ENCODE measurements at places on chromosomes 1 and 21.

DNA sequence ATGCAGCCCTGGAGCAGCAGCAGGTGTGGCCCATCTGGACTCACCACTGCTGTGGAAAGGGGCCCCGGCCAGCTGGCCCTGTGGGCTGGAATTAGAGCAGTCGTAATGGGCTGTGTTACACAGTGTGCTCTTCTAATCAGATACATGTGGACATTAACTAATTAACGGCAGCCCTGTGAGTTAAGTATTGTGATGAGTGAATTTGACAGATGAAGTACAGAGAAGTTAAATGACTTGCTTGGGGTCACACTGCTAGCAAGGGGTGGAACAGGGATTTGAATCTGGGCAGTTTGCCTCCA is 58.6 kb downstream of the MDM4 start:
- DNase-seq = no peak

GRCh38 chr21:41361053-41361785 is 608 bp upstream of the MX2 start:
- no peak for DNase-seq

GRCh38 chr1:12616709-12617373 is 1.2 kb downstream of the DHRS3 start:
- DNase-seq = peak; percentile 48

DNA sequence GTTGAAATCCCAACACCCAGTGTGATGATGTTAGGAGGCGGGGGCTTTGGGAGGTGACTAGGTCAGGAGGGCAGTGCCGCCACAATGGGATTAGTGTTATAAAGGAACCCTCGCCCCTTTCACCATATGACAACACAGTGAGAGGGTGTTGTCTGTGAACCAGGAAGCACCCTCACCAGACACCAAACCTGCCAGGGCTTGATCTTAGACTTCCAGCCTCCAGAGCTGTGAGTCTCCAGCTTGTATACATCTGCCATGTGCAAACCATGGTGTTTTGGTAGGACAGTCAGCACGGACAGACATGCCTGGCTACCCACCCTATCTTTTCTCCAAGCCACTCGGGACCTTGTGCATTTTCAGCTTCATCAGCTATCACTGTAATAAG is 4.0 kb downstream of the TRIM11 start:
- no peak for DNase-seq

DNA sequence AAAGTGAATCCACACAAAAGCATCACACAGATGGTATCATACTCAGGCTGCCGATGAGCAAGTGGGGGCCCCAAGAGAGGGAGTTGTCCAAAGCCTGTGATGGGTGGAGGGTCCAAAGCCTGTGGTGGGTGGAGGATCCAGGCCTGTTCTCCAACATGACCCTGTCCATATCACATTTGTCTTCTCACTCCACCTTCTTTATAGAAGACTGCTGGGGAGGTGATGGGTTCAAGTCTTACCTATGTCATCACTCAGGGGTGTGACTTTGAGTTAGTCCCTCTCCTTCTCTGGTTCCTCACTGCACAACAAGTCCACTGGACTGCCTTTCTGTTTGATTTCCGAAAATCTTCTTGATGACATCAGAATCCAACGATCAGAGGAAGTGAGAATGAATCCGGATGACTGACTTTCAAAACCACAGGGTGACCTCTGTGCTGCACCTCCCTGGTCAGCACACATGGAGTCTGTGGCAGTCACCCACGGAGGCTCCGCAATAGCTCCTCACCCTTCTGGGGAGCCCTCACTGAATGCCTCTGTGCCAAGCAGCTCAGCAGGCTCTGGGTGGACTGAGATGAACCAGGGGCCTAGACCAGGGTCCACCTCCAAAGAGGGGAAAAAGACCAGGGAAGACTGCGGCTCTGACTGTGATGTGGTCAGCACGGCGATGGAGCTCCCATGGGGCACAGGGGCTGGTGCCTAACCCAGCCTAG is 166.8 kb downstream of the HIVEP3 start:
- peak; percentile 60 for DNase-seq

DNA sequence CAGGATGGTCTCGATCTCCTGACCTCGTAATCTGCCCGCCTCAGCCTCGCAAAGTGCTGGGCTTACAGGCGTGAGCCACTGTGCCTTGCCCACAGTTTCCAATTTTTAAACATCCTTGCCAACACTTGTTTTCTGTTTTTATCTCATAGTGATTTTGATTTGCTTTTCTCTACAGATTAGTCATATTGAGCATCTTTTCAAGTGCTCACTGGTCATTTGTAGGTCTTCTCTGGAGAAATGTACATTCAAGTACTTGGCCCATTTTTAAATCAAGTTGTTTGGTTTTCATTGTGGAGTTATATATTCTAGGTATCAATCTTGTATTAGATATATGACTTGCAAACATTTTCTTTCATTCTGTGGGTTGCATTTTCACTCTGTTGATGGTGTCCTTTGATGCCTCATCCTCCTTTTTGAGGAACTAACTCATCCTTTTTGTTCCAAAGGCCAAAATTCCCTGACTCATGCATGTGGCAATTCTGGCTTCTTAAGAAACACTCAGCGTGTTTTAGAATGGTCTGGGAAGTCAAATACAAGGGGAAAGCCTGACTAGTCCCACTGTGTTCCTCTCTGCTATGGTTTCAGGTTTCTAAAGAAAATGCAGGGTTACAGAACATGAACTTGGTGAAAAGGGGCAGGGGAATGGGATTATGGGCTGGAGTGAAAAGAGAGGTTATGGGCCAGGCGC is 37.3 kb downstream of the PTAFR start:
- no peak for DNase-seq

DNA sequence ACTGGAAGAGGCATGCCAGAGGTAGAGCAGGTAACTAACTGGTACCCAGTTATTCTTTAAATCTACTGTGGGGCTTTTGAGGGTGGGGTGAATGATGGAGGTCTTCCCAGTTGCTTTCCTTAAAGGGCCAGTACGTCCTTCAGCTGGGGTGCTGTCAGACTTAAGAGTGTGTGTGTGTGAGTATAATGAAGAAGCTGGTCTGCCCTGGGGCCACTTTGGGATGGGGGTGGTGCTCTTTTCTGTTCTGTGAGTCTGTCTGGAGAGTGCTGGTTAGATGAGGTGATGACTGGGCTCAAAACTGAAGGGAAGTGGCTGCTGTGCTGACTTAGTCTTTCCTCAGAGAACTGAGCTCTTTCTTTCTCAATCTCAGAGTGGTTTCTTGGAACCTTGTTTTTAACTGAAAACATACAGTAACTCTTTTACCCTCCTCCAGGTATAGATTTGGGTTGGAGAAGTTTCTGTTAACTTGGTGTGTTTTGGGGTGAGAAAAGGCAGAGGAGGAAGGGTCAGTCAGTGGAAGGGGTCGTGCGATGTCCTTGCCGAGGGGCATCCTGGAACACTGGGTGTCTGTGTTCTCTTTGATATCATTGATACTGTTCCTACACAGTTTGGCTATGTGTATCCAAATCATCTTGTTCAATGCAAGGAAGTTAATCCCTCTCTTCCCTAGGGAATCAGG is 746 bp downstream of the MACF1 start:
- no peak for DNase-seq

GRCh38 chr1:184465489-184466146 is 78.8 kb downstream of the C1orf21 start:
- DNase-seq = no peak

GRCh38 chr1:203462878-203463277 is 12.7 kb upstream of the PRELP start:
- DNase-seq = no peak

DNA sequence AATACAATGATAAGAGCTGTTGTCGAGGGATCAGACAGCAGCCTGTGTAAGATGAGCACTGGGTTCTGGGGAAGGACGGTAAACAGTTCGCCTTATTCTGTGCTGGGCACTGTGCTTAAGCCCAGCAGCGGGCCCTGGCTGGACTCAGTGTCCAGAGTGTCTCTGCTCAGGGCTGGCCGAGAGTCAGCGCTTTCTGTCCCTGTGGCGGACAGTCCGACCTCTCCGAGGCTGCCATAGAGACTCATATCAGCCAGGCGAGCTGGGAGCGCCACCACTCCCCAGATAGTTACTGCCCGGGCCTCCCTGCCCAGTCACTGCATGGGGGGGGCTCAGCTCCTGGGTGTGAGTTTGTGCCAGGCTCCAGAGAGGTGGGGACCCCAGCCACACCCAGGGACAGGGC is 14.7 kb upstream of the NPHP4 start:
- no peak for DNase-seq

DNA sequence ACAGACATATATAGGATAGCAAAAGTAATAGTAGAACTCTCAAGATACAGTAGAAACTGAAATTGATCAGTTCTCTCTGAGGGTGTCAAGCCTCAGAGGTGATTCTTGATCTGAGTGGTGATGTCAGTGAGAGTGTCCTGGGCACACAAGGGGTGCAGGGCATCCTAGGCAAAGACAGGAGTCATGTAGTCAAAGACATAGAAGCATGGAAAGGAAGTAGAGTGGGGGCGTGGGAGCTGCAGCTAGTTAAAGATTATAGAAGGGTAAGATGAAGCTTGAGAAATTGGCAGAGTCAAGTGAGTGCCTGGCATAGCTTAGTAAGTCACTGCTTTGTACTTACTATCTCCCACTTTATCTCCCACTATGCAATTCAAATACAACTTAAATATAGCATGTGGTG is 22.8 kb downstream of the CDC7 start:
- DNase-seq = no peak

DNA sequence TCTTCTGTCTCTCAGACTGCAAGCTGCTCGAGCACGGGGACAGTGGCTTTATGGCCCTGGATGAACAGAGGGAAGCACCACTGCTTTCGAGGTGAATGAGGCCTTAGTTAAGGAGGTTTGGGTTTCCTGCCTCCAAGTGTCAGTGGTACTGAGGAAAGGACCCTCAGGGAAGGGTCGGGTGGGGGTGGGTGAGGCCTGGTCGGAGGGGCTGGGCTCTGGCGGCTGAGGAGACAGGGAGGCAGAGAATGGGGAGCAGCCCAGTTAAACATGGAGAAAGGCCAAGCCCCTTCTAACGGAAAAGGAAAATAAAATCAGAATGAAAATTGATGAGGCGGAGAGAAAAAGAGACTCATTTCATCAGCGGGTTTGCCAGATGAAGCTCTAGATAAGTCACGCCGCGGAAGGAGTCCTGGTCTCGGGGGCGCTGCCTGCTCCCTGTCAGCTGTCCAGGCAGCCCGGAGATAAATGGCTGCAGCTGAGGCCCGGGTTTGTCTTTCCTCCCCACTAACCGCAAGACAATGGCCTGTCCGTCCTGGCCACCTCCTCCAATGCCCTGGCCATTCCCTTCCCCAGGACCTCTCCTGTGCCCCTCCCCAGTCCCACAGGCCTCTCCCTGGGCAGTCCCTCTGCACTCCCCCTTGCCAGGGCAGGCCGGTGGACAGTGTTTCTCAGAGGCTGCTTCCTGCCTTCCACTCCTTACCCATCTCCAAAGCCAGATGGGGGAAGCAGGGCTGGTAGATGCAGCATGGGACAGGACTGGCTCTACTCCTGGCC is 55.2 kb downstream of the LRRN2 start:
- no peak for DNase-seq

DNA sequence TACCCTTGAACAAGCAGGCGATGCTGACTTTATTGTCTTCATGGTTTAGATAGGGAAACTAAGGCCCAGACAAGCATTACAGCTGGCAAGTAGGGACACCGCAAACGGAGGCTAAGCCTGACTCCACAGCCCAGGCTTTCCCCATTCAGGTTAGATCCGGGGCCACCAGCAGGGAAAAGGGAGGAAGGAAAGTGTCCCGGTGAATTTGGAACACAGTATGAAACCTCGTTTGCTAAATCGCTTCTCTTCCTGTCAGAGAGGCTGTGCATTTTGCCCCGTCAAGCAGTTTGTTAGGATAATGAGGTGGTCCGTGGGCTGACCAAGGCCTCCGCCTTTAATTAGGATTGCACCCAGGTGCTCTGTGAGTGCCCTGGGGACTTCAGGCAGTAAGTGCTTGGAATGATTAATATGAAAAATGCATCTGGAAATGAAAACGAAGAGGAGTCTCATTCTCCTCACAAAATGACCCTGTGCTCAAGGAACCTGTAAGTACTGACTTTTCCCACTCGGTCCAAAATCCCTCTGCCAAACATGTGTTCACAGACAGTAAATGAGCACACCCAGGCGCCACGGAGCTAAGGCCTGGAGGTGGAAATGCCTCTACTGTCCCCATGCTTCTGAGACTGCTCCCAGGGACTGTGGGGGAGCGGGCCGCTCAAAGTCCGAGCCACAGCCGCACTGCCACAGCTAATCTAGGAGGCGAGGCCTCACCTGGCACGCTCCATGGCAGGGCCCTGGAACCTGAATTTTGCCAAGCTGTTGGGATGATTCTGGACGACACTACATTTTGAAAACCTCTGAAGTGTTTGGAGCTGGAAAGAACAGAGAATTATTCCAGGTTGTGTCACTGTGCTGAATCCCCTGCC is 234.1 kb downstream of the SDCCAG8 start:
- no peak for DNase-seq

DNA sequence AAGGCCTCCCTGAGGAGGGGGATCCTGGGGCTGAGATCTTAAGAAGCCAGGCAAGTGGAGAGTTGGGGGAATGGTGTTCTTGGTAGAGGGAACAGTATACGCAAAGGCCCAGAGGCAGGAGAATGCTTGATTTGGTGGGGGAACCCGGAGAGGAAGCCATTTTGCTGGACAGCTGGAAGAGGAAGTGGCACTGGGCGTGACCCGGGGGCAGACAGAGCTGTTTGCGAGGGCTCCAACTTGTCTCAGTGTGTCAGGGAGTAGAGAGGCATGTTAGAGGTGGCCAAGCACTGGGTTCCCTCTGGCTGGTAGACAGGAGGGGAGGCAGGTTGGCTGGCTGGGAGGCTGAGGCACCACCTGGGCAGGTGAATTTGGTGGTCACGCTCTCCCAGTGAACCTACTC is 96.3 kb upstream of the ACTL8 start:
- DNase-seq = no peak

- DNase-seq = no peak
Observed at GRCh38 chr1:15188130-15188524, 34.6 kb downstream of the TMEM51 start.

- DNase-seq = no peak
Observed at GRCh38 chr1:80036690-80037432, 1030.3 kb upstream of the ADGRL4 start.

DNA sequence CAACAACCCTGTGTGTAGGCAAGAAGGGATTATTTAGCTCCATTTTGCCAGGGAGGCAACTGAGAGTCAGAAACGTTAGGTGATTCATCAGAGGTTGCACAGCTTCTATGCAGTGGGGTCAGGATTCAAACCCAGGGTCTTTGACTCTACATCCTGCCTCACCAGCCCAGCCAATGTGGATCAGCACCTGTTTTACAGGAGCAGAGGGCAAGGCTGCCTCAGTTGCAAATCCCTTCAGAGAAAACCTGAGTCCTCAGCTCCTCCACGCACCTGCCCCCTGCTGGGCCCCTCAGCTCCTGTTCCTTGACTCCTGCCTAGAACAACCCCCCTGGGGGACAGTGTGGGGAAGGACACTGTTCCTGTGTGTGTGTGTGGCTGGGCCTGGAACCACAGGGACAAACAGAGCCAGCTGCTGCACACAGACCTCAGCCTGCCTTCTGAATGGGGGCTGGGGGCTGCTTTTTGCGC is 61.6 kb downstream of the LRRN2 start:
- no peak for DNase-seq

GRCh38 chr1:73097917-73098316 is 815.6 kb upstream of the NEGR1 start:
- no peak for DNase-seq

DNA sequence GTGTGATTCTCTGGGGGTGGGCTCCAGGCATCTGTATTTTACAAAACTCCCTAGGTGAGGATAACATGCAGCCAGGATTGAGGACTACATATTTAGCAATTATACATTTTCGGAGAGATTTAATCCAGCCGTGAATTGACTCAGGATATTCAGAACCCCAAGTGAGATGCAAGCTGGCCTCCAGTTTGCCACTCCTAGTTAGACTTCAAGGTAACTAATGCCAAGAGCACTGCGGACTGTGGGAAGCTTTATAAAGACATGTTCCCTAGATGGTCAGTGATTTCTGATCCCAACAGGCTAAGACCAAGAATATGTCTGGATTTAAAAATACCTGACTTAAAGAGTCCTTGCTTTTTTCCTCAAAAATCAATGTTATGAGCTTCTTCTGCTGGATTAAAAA is 308.5 kb downstream of the NTNG1 start:
- DNase-seq = no peak

Measured in dermis microvascular lymphatic vessel endothelial cell (primary cell).